Mesenchymal stem cell (in vitro differentiated cells and primary cell): ENCODE measurements at places on chromosomes 16 and 17.

- no peak overlapping the region for H3K27ac ChIP-seq
- no peak overlapping the region for H3K4me3 ChIP-seq
- no peak for DNase-seq
- H3K27me3 ChIP-seq: peaks cover 5% of the 10 kb centered on the region
- no peaks in the 10 kb centered on the region for H3K36me3 ChIP-seq
- H3K4me1 ChIP-seq: peaks cover 6% of the 10 kb centered on the region
Observed at GRCh38 chr17:44247440-44247841, 20.5 kb downstream of the SLC4A1 start.

GRCh38 chr16:82924075-82924854 is 297.5 kb downstream of the CDH13 start:
- H3K36me3 ChIP-seq: no peaks in the 10 kb centered on the region
- H3K4me3 ChIP-seq: no peak overlapping the region
- no peak overlapping the region for H3K27ac ChIP-seq
- H3K27me3 ChIP-seq: no peaks in the 10 kb centered on the region

- H3K36me3 ChIP-seq: no peaks in the 10 kb centered on the region
- DNase-seq: no peak
- H3K4me1 ChIP-seq: peaks cover 6% of the 10 kb centered on the region
- no peaks in the 10 kb centered on the region for H3K27me3 ChIP-seq
- peak overlapping the region; percentile 1 for H3K27ac ChIP-seq
- H3K4me3 ChIP-seq: no peak overlapping the region
Observed at GRCh38 chr17:66509926-66510325, 207.5 kb downstream of the PRKCA start.

- H3K4me1 ChIP-seq: no peaks in the 10 kb centered on the region
- peaks cover 65% of the 10 kb centered on the region for H3K36me3 ChIP-seq
- no peak overlapping the region for H3K4me3 ChIP-seq
Observed at GRCh38 chr17:68255731-68256538, 8.1 kb downstream of the AMZ2 start.

- no peak for DNase-seq
- no peak overlapping the region for H3K4me3 ChIP-seq
Observed at GRCh38 chr17:27217631-27218030, 76.3 kb upstream of the WSB1 start.

GRCh38 chr16:57941016-57941664 is 29.8 kb downstream of the CNGB1 start:
- no peak for DNase-seq
- H3K27ac ChIP-seq: no peak overlapping the region
- H3K36me3 ChIP-seq: no peaks in the 10 kb centered on the region
- H3K4me1 ChIP-seq: no peaks in the 10 kb centered on the region

DNA sequence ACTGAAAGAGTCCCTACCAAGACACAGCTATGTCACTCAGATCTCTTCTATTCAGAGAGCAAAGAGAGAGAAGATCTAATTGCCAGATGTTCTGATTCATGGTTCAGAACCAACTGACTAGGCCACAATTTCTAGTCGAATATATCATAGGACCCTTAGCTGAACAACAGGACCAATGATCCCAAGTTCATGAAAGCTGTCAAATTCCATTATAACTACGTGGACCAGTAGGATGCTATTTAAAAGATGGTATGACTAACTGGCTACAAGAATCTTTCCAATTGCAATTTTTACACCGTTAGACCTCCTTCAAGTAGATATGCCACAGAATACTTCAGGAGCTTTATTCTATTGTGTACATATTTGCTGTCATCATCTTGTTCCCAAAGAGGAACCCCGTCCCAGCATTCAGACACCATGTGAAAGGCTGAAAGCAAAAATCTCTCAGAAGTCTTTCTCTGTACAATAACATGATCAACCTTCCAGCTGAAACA is 26.0 kb downstream of the DCUN1D3 start:
- H3K4me3 ChIP-seq: no peak overlapping the region
- H3K4me1 ChIP-seq: peaks cover 6% of the 10 kb centered on the region
- H3K36me3 ChIP-seq: peaks cover 18% of the 10 kb centered on the region
- H3K27me3 ChIP-seq: no peaks in the 10 kb centered on the region
- H3K27ac ChIP-seq: no peak overlapping the region

DNA sequence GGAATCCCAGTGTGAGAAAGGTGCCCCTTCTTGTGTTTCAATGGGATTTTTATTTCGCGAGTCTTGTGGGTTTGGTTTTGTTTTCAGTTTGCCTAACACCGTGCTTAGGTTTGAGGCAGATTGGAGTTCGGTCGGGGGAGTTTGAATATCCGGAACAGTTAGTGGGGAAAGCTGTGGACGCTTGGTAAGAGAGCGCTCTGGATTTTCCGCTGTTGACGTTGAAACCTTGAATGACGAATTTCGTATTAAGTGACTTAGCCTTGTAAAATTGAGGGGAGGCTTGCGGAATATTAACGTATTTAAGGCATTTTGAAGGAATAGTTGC is 567 bp downstream of the UBB start:
- H3K4me3 ChIP-seq: peak overlapping the region; percentile 93
- DNase-seq: no peak
- peaks cover 4% of the 10 kb centered on the region for H3K4me1 ChIP-seq
- H3K36me3 ChIP-seq: peaks cover 20% of the 10 kb centered on the region
- peak overlapping the region; percentile 91 for H3K27ac ChIP-seq

- no peaks in the 10 kb centered on the region for H3K4me1 ChIP-seq
- no peaks in the 10 kb centered on the region for H3K36me3 ChIP-seq
- DNase-seq: no peak
- no peak overlapping the region for H3K27ac ChIP-seq
- no peaks in the 10 kb centered on the region for H3K27me3 ChIP-seq
Observed at GRCh38 chr16:24035127-24035842, 199.5 kb downstream of the PRKCB start.

DNA sequence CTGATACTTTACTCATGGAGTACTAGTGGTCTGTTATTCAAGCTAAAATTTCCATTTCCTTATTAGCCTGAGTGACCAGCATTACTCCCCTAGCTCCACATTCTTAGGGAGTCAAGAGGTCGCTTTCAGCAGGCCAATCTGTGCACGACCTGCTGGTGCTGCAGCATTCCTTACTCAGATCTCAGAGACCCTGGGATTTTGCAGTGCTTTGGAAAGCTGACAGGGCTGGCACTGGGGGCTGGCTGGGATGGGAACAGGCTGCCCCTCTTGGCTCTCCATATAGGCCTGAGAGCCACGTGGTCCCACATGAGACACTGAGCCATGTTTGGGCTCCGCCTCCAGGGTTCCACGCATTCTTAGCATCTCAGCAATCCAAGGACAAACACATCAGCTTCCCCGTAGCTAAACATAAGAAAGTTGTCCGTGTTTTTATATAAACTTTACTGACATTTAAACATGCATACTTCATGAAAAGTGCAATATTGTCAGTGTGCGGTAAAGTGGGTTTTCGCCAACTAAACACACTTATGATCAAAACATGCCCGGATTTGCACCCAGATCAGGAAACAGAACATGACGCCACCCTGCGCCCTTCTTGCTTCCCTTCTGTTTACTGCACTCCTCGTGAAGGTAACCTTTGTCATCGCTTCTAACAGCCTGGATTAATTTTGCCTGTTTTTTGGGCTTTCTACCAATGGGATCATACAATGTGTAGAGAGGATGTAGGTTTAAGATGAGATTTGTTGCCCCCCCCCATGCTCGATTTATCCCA is 254.5 kb upstream of the CACNG5 start:
- H3K36me3 ChIP-seq: peaks cover 5% of the 10 kb centered on the region
- peak overlapping the region; percentile 73 for H3K27ac ChIP-seq
- H3K4me3 ChIP-seq: peak overlapping the region; percentile 5

DNA sequence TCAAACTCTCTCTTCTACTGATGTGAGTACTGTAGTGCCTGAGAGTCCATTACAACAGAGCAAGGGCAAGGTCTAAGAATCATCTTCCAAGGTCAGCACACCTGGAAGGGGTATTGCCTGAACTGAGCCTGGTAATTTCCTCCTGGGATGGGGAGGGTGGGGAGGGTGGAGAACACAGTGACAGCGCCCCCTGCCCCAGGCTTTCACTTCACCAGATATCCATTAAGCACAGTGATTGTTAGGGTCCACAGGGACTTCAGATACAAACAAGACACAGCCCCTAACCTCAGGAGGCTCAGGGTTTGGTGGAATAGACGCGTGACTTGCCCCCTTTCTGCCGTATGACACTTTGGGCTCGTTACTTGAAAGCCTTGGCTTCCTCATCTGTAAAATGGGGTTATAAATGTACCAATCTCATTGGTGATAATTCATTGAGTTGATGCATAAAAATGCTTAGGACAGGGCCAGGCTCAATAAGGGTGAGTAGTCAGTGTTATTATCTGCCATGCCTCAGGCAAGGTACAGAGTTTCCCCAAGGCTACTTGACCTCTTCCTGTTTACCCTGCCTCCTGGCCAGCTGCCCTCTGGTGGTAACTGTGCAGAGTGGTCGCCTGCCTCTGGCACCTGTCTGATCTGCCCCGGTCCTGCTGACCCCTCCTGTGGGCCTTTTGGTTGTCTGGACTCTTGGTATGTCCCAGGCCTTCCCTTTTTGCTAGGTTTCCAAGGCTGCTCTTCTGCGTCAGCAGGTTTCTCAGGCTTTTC is 13.1 kb upstream of the BRD7 start:
- peaks cover 28% of the 10 kb centered on the region for H3K27me3 ChIP-seq
- no peaks in the 10 kb centered on the region for H3K36me3 ChIP-seq
- H3K4me3 ChIP-seq: no peak overlapping the region
- no peak for DNase-seq
- H3K4me1 ChIP-seq: peaks cover 1% of the 10 kb centered on the region

DNA sequence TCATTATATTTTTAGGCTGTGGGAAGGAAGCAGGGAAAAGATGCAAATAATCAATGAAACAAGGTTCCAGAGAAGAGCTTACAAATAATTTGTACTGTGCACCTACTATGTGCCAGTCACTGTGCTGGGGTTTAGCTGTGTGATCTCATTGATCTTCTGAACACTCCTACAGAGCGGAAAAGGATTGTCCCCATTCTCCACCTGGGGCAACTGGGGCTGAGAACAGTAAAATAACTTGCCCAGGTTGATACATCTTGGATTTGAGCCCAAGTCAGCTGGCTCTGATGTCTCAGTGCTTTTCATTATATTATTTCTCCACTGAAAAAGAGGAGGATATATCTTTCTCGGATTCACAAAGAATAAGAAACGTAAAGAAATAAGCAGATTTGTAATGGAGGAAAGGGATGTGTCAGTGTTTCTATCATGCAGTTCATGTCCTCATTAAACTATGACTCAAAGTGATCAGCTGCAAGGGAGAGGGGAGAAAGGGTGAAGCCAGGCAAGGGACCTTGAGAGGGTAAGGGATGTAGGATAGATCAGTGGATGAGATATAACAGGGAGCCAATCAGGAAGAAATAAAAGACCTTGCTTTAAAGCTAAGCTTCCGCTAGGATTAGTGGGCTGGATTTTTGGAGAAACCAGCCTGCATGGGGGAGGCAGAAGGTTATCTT is 143.6 kb upstream of the NOL11 start:
- peak overlapping the region; percentile 86 for H3K27ac ChIP-seq
- no peak overlapping the region for H3K4me3 ChIP-seq
- peaks cover 24% of the 10 kb centered on the region for H3K4me1 ChIP-seq
- no peaks in the 10 kb centered on the region for H3K27me3 ChIP-seq

DNA sequence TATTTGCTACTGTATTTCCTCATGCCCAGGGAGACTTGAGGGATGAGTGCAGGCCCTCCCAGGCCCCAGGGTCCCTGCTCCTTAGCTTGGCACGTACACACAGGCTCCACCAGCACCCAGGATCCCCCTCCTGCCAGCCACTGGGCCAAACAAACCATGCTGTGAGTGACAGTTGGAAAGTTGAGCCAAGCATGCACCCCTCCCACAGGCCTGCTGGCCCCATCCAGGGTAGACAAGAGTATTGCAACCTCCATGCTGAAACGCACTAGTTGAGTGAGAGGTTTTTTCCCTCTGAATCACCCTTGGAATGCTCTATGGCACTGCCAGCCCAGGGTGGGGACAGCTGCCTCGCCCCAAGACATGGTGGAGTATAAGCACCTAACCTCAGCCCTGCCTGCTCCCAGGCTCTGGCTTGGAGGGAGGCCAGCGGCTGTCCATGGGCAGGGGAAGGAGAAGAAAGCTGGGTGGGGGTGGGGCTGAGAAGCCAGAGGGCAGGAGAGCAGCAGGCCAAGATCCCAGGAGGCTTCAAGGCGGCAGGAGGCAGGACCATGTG is 49.6 kb downstream of the PITPNM3 start:
- H3K4me1 ChIP-seq: peaks cover 31% of the 10 kb centered on the region
- H3K27ac ChIP-seq: no peak overlapping the region
- H3K27me3 ChIP-seq: peaks cover 21% of the 10 kb centered on the region
- H3K4me3 ChIP-seq: no peak overlapping the region
